Stimulated activated CD4-positive, alpha-beta T cell treated with anti-CD3 and anti-CD28 coated beads, Interleukin-1b, Interleukin-23, amount 100 ng/mL, for 4 hours (primary cell): ENCODE measurements at places on chromosomes 7 and 10.

DNA sequence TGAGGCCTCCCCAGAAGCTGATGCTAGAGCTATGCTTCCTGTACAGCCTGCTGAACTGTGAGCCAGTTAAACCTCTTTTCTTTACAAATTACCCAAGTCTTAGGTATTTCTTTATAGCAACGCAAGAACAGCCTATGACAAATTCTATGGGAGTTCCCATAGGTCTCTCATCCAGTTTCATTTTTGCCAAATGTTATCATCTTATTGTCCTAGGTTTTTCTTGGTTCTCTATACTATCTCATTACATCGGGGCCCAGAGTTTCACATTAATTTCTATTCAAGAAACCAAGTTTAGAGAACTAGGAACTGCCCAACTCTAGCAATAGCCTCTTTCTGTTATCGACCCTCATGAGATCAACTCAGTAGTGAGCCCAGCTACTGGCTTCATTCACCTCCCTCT lies 15.9 kb downstream of the ACTA2 start:
- DNase-seq = no peak

GRCh38 chr10:70145666-70146488 lies 623 bp downstream of the TYSND1 start:
- peak; percentile 57 for DNase-seq

GRCh38 chr7:34762764-34763163 lies 104.7 kb downstream of the NPSR1 start:
- DNase-seq = no peak

GRCh38 chr10:30027057-30028005 lies 32.1 kb downstream of the JCAD start:
- DNase-seq = peak; percentile 71

GRCh38 chr10:43287056-43288007 lies 20.5 kb upstream of the RASGEF1A start:
- no peak for DNase-seq

GRCh38 chr7:26083113-26083512 lies 68.9 kb upstream of the NFE2L3 start:
- DNase-seq = no peak

DNA sequence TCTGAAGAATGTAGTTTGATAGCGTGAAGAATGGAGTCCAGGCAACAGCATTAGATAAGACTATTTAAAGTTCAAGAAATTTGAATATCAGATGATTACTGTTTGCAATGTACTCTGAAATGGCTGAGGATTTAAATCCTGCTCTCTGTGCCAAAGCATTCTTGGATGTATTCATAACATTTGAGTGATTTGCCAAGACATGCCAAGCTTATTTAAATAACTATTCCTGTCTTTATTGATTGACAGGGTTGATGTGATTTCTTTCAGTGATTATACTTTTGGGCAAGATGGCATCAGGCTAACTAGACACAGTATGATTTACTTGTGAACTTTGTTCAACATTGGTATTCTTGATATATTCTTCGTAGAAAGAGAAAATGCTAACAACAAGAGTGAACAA lies 168.7 kb downstream of the GNAI1 start:
- no peak for DNase-seq

GRCh38 chr7:105087981-105088380 lies 74.0 kb downstream of the KMT2E start:
- DNase-seq = no peak

DNA sequence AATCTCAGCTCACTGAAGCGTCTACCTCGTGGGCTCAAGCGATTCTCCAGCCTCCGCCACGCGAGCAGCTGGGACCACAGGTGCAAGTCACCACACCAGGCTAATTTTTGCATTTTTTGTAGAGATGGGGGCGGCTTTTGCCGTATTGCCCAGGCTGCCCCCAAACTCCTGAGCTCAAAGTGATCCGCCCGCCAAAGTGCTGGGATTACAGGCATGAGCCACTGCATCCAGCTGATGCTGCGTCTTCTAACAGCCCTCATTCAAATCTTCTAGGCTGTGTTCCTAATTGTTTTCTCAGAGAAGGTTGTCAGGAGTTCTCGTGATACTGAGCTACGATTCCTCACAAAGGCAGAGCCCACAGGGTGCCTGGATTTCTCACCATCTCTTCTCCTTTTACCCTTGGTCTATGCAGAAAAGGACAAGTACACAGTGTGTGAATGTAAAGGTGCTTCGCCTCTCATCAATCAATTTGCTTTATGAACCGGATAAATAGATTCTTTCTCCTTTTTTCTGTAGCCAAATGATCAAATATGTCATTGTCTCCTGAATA lies 247.3 kb upstream of the PTN start:
- no peak for DNase-seq

GRCh38 chr7:44853391-44853790 lies 5.5 kb upstream of the H2AZ2 start:
- no peak for DNase-seq

DNA sequence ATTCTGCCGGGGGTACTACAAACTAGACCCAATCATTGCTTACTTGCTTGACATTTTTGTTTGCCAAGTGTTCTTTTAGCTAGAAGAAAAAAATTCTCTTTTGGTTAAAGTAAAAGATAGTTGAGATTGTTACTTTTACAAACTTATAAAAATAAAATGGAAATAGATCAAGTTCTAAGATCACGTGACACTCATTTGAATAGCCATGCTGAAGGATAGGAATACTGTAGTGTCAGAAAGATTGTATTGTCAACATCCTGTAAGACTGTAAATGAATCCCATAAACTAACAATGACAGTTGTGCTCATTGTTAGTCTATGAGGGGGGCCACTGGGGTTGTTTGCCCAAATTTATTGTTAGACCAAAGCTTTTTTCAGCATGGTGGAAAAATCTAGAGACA lies 10.5 kb downstream of the NRG3 start:
- DNase-seq = no peak

DNA sequence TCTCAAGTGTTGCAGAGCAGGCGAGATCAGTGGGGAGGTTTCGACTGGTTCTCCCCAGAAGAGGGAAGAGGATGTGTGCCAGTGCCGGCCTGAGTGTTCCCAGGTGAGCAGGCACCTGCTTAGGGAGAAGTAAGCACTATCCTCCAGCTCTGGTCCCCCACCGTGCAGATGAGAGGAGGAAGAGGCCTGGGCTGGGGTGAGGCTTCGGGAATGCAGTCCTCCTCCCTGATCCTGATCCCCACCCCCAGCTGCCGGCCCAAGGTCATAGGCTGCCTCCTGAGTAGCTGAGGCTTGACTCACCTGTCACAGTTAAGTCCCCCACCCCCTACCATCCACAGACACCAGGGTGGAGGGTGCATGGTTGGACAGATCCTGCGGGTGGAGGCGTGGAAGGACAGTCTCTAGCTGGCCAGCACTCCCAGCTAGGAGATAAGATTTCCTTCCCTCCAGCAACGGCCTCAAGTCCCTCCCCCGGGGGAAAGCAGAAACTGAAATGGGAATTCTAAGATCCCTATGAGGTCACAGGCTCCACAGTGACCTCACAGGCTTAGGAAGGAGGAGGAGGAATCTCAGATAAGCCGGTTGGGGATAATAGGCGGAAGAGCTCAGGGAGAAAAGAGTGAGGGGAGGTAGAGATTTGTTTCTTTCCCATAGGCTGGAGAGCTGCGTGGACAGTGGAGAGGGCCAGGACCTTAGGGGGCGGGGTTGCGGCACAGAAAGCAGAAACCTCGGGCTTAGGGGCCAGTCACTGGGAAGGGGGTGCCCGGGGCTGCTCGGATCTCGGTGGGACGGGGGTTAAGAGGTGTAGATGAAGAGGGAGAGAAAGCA lies 1.0 kb downstream of the LRCH4 start:
- DNase-seq = no peak

DNA sequence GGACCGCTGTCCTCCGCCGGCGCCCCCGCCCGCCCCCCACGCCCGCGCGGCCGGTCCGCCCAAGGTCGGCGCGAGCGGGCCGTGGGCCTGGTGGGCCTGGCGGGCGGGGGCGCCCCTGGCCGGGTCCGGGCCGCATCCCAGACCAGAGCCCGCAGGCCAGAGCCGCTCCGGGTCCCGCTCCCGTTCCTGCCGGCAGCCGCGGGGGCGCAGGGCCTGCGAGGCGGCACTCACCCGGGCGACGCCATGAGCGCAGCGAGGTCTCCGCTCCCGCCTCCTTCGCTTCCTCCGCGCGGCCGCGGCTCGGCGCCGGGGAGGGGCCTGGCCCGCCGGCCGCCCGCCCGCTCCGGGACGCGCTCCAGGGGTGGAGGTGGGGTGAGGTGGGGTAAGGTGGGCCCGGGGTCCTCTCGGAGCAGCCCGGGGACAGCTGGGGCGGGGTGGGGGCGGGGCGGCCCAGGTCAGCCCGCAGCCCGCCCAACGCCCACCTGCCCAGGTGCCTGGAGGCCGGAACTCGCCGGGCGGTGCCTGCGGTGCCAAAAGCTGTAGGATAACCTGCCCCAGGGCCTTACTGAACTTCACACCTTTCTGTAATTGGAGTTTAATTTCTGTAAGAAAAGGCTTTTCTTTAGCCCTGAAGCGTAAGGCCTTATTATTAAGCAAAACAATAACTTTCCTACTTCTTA lies at the start of gene URGCP:
URGCP (minus strand) TSS at position 266 of the 680 bp plus-strand sequence; CDS start at position 245, 21 bp downstream.
- DNase-seq = peak; percentile 49

DNA sequence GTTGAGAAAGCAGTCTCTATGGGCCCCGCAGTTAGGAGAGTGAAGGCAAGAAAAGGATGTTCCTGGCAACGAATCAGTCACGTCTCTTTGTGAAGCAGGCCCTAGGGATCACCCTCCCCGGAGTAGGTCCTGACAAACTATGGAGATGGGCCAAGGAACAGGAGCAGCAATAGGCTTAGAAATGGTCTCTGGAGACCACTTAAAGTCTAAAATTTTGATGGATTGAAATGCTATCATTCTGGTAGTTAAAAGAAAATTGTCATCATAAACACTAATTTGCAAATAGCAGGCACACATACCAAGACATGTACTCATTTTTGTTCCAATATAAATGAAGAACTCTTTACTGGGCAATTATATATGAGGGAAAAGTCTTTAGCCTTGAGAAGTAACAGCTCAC lies 123.5 kb downstream of the ITGB8 start:
- no peak for DNase-seq

GRCh38 chr7:6423942-6424701 lies 23.6 kb downstream of the DAGLB start:
- DNase-seq = no peak

- no peak for DNase-seq
Observed at GRCh38 chr10:50853557-50853956, 31.9 kb downstream of the A1CF start.
